Activated CD8-positive, alpha-beta memory T cell treated with anti-CD3 and anti-CD28 coated beads for 1 hour (primary cell): ENCODE measurements at places on chromosomes 3 and 15.

DNA sequence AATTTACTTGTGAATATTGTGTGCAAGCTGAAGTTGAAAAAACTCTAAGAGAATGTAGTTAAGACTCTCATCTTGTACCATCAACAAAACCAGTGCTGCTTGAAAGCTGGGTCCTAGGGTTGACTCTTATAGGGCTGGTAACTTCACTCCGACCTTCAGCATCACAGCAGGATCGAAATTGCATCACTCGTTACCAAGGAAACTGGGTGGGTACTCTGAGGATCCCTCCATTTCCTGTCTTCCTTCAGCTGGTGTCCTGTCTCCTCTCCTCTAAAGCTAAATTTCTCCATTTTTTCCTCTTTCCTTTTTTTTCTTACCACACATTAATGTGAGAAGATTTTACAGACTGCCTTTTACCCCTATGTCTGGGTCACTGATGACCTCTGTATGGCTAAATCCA, 3.0 kb upstream of the APH1B start:
- DNase-seq = no peak

DNA sequence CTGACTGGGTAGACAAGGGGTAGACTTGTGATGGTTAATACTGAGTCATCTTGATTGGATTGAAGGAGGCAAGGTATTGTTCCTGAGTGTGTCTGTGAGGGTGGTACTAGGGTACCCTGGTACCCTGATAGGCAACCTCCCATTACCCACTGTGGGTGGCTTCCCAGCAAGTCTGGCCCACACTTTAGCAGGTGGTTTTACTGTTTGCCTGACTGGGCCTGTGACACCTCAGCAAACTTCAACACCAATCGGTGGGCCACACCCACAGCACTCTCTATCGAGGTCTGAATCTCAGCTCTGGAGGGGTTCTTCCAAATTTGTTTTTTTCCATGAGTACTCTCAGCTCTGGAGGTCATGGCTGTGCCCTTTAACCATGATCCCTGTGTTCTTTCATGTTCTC, 24.6 kb upstream of the SH3GL3 start:
- no peak for DNase-seq

GRCh38 chr3:32551087-32551486, 19.6 kb downstream of the DYNC1LI1 start:
- DNase-seq = no peak

GRCh38 chr15:78938658-78939488, 6.0 kb downstream of the CTSH start:
- DNase-seq = no peak

GRCh38 chr3:3316521-3316920, 137.0 kb upstream of the CRBN start:
- DNase-seq = no peak

DNA sequence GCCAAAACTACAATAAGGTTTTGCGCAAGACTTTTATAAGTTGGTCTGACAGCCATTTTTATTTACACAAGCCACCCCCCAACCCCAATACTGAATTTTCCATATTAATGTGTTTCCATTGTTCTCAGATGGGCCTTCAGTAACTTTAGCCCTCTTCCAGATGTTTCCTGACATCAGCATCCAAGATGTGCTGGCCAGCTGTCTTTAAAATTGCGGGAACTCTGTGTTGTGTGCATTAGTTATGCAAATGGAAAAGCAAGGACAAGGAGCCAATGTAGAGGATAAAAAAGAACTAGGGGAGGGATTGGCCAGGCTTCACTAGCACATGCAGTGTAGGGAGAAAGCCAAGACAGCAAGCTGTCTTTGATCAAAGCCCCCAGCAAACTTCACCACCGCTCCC, 45.4 kb downstream of the COMMD2 start:
- no peak for DNase-seq
